ENCODE measurements at places on chromosomes 1 and 21.

DNA sequence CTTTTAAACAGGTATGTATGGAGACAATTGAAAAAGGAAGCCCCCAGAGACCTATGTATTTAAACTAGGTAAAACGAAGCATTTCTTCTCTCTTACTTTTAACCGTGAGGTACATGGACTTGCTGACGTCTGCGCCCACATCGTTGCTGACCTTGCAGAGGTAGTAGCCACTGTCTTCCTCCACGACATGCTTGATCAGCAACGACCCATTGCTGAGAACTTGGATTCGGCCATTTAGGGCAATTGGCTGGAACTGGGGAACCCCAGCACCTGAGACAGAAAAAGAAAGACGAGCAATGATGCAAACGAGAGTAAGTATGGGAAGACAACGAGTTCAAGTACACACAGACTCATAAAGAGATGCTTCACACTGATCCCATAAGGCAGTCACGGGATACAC lies 408.8 kb downstream of the PCP4 start:
- DNase-seq = no peak

DNA sequence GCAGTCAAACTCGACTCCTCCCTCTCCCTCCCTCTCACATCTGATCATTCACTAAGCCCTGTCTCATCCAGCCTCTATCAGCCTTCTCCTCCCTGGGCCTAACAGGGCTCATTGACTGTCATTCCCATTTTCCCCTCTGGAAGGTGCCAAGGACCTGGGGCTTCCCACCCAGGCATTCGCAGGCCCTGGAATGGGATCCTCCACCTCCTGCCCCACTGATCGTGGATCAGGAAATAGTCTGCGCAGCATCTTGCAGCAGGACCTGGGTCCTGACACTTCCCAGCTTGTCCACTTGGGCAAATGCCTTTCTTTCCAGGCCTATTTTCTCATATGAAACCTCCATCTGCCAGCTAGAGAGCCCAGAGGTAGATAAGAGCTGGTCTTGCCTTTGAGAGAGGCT lies 71.2 kb upstream of the ZC3H12A start:
- no peak for DNase-seq

GRCh38 chr1:192703283-192704206 lies 67.6 kb downstream of the RGS13 start:
- no peak for DNase-seq

- no peak for DNase-seq
Observed at GRCh38 chr1:119222271-119222670, 81.8 kb upstream of the WARS2 start.

DNA sequence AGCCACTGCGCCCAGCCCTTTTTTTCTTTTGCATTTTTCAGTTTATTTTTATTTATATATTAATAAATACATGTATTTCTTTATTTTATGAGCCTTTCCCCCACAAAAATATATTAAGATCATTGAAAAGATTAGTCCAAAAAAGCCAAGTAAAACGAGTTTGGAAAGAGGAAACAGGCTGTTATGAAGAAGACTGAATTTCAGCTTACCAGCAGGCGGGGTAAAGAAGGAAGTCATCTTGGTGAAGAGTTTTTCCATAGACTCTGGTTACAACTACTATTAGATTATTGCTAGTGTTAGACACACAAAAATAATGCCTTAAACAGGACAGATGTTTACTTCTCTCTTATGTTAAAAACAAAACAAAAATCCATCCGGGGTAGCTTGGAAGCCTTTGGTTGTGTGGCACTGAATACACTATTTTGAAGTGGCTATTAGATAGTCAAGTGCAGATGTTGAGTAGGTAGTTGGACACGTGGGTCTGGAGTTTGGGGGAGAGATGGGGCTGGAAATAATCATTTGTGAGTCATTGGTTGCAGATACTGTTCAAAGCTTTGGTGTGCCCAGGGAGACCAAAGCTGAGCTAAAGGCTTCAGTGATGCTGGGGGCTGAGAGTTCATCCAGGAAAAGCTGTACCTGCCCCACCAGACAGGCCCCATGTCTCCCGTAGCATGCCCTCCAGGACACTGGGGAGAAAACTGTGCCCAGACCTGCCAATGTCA lies 8.7 kb upstream of the LRRC71 start:
- DNase-seq = no peak

DNA sequence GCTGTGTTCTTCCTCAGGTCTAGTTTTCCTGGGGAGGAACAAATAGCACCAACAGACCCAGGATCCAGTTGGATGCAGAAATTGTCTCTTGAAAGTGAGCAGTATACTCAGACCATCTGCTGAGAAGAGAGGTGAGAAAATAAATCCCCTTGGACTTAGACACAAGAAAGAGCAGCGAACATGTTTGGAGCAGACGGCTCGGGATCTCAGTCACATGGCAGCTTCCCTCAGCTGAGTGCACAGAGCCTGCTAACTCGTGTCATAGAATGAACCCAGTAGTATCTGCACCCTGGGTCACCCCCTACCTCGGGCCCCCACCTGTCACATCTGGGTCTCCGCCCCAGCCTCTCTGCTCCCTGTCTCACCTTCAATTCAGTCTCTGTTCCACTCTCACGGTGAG lies 115.6 kb downstream of the CCDC185 start:
- DNase-seq = no peak

DNA sequence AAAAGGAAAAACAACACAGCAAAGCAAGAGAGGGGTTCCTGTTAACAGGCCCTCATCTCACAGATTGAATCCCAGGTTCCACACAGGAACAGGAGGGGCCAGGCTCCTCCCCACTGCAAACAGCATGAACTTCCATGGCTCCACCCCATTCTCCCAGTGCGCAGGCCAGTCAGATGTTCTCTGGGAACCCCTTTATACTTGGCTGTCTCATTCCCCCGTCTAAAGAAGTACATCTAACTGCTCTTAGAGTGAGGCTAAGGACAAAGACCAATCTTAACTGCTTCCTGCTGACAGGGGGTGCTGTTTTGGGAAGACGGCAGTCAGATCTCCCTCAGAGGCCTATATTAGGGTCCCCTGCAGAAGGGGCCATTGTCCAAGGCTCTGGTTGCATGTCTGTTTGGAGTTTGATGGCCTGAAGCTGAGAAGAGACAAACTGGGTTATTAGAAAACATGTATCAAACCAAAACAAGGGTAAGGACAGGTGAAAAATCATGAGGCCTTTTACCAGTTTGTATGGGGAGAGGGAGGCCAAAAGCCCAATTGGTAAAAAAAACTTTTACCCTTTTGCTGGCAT lies 10.5 kb upstream of the NASP start:
- DNase-seq = no peak

GRCh38 chr1:159444511-159444910 lies 5.0 kb downstream of the OR10J1 start:
- DNase-seq = no peak

GRCh38 chr21:42411197-42411869 lies 7.6 kb downstream of the UBASH3A start:
- no peak for DNase-seq

DNA sequence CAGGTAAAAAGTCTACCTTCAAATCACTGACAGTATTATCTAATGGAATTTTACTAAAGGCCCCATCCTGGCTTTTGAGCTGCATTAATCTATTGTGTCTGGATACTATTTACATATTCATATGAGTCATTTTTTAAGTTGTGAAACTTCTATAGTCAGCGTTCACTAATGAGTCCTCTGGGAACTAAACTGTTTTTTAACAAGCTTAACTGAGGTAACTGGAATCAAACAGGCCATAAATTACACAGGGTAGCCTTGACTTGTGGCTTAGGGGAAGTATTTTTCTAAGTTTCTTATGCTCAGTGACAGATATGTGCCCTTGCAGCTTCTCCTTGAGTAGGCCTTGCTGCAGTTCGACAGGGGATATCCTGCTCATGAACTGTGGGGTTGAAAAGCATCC lies 68.8 kb downstream of the JMJD4 start:
- no peak for DNase-seq

DNA sequence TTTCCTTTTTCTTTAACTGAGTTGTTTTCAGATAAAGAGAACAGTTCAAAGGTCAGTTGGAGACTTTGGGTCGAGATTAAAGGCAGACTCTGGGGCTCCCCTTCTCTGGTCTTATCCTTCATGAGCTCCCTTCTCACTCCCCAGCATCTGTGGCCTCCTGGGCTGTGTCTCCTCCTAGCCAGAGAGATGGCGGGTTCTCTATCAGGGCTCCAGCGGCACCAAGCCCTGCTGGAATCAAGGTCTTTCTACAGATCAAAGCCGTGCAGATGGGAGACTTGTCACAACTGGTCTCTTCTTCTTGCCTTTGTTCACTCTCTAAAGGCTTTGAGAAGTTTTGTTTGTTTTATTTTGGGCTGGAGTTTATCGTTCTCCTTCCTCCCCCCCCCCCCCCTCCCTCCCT lies 373.7 kb upstream of the C1orf174 start:
- no peak for DNase-seq

GRCh38 chr21:43317959-43318358 lies 109.0 kb downstream of the SIK1 start:
- DNase-seq = no peak

- no peak for DNase-seq
Observed at GRCh38 chr1:53026254-53026653, 35.8 kb upstream of the PODN start.

GRCh38 chr1:43217747-43218146 lies 45.6 kb downstream of the CFAP57 start:
- no peak for DNase-seq

- DNase-seq = no peak
Observed at GRCh38 chr1:70847013-70847412, 200.6 kb downstream of the PTGER3 start.

GRCh38 chr1:158078569-158079080 lies 85.2 kb downstream of the KIRREL1 start:
- no peak for DNase-seq

GRCh38 chr1:26121854-26122773 lies 10.5 kb downstream of the PDIK1L start:
- DNase-seq = no peak

DNA sequence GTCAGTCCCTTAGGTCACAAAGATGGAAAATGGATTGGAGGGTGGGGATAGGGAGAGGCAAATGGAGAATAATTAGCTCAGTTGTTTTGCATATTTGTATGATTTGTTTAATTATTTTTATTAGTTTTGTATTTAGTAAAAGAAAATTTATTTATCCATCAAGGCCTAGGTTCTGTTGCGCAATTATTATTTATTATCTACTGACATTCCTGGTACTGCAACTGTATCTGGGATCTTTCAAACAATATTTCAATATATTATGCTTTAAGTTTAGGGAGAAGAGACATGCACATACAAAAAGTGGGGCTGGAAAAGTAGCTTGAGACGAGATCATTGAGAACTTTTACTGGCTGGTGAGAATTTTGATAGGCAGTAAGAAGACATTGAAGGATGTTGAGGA lies 316.4 kb upstream of the SGIP1 start:
- DNase-seq = no peak

DNA sequence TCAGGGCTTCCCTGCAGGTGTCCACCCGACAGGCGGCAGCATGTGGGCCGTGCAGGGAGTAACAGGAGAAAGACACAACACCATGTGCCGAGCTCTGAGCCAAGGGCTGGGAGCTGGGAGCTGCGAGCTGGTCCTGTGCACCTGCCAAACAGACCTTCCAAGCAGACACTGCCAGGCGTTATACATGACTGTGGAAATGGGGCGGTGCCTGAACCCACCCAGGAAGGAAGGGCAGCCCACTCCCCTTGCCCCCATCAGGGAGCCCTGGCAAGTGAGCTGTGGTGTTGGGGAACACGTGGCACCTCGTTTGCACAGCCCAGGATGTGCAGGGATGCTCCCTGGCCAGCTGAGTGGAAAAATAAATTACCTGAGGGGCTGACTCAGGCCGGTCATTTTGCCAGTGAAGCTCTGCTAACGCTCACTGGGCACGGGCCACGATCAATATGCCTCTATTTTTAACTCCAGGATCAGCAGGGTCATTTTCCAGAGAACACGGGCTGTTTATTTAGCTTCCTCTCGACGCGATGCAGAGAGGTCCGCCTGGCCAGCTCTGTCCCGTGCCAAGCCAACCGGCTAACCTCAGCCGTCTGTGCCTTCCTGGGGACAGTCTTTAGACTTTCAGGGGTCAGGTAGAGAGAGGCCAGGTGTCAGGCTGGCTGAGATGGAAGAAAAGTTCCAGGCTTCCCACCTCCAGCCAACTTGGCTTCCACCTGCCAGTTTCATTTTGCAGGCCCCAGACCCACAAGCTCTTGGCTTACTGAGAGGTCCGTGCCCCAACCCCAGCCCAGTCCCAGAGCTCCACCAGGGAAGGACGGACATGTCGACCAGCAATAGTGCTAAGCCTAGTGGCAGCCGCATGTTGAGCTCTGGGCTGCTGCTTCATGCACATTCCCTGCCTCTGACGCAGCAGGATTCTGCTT lies 196.7 kb upstream of the VAMP3 start:
- no peak for DNase-seq

GRCh38 chr1:60558236-60558635 lies 484.7 kb upstream of the C1orf87 start:
- no peak for DNase-seq

- DNase-seq = no peak
Observed at GRCh38 chr1:190104961-190105360, 372.7 kb downstream of the BRINP3 start.

GRCh38 chr21:41961282-41961701 lies 7.5 kb upstream of the C2CD2 start:
- DNase-seq = no peak

- DNase-seq = no peak
Observed at GRCh38 chr21:46158666-46159300, 3.4 kb upstream of the FTCD start.

DNA sequence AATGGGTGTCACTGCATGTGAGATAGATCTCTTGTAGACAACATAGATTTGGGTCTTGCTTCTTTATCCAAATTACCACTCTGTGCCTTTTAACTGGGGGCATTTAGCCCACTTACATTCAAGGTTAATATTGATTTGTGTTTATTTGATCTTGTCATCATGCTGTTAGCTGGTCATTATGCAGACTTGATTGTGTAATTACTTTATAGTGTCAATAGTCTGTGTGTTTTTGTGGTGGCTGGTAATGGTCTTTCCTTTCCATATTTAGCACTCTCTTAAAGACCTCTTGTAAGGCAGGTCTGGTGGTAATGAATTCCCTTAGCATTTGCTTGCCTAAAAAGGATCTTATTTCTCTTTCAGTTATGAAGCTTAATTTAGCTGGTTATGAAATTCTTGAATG lies 29.6 kb downstream of the ZNF691 start:
- no peak for DNase-seq

GRCh38 chr1:99239690-99240089 lies 24.6 kb upstream of the PLPPR4 start:
- DNase-seq = no peak

- no peak for DNase-seq
Observed at GRCh38 chr1:208141610-208142192, 102.5 kb downstream of the PLXNA2 start.
